ENCODE measurements at places on chromosomes 1 and 21. TPM values are rescaled to one million over a fixed set of nuclear protein-coding genes. Genes with fewer than 3 reads are reported as not detected.

- no peak for DNase-seq
- no peaks in the 10 kb centered on the region for H3K27me3 ChIP-seq
- H3K27ac ChIP-seq = no peak overlapping the region
Measured at GRCh38 chr1:81484284-81484683, 316.4 kb upstream of the ADGRL2 start.

DNA sequence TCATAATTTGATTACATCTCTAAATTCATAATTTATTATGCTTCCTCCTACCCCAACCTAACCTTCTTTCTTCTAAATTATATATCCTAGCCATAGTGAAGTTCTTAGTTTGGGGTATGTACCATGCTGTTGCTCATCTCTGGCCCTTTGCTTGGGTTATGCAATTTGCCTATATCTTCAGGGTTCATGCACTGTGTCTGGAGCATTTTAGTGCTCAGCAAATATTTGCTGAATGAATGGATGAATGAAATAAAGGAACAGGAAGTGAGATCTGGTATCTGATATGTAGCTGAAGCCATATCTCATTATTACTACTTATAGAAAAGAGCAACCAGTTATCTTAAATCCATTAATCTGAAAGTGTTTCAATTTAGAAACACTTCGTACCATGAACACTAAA, 137.6 kb downstream of the GPATCH2 start:
- H3K27me3 ChIP-seq = no peaks in the 10 kb centered on the region
- DNase-seq = no peak
- no peak overlapping the region for H3K4me3 ChIP-seq
- H3K27ac ChIP-seq = no peak overlapping the region
- peaks cover 9% of the 10 kb centered on the region for H3K36me3 ChIP-seq

Gene SHISAL2A
- total RNA-seq = not detected

Gene HOOK1
- total RNA-seq = 3.9 TPM

Gene HUNK
- total RNA-seq = 2.0 TPM
